Fibroblast of villous mesenchyme (primary cell): ENCODE measurements at places on chromosomes 2 and 18.

DNA sequence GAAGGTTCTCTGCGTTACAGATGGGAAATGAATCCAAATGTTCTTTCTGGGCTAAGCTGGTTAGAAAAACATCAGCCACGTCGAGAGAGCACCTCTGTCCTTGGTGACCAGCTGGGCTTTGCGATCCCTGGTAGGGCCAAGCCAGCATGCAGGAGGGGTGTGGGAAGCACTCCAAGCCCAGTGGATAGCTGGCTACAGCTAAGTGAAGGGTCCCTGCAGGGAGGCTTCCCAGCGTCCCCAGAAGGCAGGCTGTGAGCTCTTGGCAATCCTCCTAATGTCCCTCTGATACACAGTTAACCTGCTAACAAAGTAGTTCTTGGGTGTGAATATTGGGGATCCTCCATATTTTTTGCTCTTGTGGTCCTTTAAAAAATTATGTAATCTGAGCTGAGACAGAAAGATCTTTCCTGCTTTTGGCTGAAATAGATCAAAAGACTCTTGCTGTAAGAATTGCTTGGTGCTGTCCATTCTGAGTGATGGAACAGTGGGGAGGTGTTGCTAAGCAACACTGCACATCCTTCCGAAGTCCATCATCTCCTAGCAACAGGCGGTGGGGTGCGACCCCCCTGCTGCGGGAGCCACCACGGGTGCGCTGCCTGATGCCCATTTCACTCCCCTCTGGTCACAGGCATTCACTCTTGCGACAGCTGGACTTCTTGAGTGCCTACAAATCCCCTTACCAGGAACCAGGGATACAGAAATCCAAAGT is 88.5 kb upstream of the UXS1 start:
- no peak for DNase-seq

- no peak for DNase-seq
Measured at GRCh38 chr18:22191346-22191695, 21.9 kb downstream of the GATA6 start.

- DNase-seq, result no peak
Measured at GRCh38 chr2:10273215-10274175, 29.2 kb upstream of the HPCAL1 start.

GRCh38 chr2:181077128-181077709 is 96.8 kb downstream of the UBE2E3 start:
- DNase-seq, result peak; percentile 56

DNA sequence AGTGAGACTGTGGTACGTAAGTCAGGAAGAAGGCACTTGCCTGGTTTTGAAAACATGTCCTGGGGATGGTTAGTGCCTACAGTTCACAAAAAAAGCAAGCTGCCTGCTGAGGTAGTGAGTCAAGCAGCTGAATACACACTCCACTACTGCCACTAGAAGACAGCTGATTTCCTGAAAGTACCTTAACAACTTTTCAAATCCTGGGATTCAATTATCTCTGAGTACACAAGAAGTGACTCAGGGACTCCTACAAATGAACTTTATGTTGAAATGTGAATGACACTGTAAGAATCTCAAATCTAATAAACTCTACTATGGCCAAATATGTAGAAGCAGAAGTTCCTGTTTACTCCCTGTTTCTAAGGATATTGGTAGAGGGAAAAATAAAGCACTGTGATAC is 58.0 kb upstream of the ARL5A start:
- DNase-seq, result no peak

DNA sequence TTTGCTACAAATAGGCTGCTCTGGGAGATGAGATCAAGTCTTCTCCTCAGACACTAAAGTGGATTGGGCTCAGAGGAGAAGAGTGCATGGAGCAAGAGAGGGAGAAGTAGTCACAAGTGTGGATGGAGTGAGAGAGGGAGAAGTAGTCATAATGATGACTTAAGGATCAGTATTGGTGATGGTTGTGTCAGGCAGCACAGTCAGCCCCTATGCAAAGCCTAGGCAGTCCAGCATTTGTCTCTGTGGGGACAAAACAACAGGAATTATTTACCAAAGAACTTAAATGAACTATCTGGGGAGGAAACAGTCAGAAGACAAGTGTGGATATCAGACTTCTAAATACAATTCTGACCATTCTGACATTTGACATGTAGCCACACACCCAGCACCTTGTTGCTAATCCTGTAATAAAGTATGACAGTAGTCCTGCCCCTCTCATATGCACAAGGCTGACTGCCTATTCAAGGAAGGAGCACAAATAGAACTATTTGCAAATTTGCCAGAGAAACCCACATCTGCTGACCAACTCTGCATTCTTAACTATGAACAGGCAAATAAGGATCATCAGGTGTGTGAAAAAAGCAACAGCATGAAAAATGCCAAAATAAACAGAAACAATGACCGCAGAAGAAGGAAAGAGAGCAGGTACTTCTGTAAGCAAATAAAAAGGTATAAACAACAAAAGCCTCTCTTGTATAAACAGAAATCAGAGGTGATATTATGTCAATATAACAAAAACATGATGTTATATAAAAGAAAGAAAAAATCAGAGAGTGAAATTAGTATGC is 1597.9 kb upstream of the ACVR2A start:
- DNase-seq, result no peak

- DNase-seq, result no peak
Measured at GRCh38 chr2:239793836-239794235, 231.3 kb downstream of the NDUFA10 start.

GRCh38 chr2:145108959-145109710 is 589.2 kb upstream of the ZEB2 start:
- no peak for DNase-seq

- no peak for DNase-seq
Measured at GRCh38 chr2:190599546-190600220, 49.2 kb upstream of the NAB1 start.

DNA sequence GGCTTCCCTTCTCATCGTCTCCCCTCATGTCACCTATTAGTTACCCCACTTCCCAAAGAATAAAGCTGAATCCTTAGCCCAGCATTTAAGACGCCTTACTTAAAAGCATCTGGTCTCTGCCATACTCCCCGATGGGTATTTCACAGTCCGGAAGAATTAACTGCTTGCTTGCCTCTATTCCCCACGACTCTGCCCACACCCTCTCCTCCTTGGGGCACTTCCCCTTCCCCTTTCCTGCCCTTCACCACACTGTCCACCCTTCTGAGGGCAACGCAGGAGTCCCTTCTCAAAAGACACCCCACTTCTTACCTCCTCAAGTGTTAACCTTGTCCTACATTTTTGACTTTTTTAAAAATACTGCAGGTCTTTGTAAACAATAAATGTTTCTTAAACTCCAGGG is 60.1 kb upstream of the RMP24 start:
- no peak for DNase-seq

DNA sequence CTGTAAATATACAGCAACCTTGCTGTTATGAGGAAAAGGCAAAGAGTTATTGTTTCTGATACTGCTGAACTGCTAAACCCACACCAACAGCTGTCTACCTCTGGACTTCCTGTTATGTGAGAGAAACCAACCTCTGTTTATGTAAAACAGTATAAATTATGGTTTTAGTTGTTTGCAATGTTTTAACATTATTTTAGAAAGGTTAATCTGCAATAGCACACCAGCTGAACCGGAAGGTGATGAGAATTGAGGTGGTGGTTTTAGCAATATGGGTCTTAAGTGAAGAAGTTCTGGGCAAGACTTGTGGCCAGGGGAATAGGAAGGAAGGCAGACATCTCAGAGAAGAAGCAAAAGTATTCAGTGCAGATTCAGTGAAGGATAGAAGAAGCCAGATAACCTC is 237.8 kb downstream of the PLCL1 start:
- no peak for DNase-seq

DNA sequence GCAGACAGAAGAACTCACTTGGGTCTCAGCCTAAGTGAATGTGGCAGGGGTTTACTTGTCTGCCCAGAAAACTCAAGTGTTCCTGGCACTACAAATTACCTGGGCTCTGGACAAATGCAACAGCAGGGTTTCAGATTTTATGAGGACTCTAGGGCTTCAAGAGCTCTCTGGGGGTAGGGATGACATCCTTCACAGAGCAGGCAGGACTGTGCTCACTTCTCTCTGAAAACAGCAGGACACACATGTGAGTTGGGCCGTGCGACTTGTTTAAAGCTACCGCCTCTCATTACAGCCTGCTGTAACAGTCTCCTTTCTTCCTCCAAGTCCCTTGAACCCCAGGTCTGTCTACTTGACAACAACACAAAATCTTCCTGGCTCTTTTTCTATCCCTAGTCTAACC is 212.6 kb downstream of the EN1 start:
- DNase-seq, result no peak

DNA sequence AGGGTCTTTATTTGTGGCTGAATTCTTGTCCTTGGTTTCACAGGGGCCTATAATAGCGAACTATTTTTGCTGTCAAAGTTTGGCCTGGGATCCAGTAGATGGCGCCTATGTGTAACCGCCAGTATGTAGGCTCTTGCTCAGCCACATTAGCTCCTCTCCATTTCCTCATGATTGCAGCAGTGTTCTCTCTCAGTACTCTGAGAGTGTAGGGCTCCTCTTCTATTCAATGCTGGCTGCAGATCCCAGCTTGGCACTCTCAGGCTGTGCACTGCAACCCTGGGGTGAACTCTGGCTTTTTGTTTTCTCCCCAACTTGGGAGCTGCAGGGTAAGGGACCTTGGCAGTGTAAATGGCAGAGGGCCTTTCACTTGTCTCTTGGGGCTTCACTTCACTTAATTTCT is 344.6 kb upstream of the CHAC2 start:
- DNase-seq, result peak; percentile 71

GRCh38 chr2:162385536-162385935 is 41.6 kb downstream of the GCA start:
- DNase-seq, result no peak

DNA sequence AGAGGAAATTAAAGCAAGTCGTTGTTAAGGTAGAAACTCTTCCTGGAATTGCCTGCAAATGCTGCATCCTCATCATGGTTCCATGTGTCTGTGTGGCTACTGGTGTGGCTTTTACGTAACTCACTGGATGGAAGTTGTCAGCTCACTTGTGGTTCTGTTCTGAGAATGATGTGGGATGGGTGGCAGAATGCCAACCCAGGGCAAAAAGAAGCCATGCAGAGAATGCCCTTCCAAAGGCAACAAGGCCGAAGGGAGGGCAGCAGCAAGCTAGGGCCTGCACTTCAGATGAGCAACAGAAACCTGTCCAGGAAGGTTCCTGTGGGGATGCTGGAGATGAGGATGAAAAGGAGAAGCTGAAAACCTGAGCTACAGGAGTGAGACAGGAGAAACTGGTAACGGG is 10.4 kb upstream of the NAPG start:
- no peak for DNase-seq

- DNase-seq, result no peak
Measured at GRCh38 chr2:233119806-233120205, 59.7 kb downstream of the INPP5D start.

- no peak for DNase-seq
Measured at GRCh38 chr18:5998166-5998881, 103.0 kb upstream of the TMEM200C start.

- no peak for DNase-seq
Measured at GRCh38 chr2:52395912-52396311, 1364.0 kb upstream of the NRXN1 start.

GRCh38 chr2:239834143-239834542 is 191.0 kb downstream of the NDUFA10 start:
- DNase-seq, result no peak

DNA sequence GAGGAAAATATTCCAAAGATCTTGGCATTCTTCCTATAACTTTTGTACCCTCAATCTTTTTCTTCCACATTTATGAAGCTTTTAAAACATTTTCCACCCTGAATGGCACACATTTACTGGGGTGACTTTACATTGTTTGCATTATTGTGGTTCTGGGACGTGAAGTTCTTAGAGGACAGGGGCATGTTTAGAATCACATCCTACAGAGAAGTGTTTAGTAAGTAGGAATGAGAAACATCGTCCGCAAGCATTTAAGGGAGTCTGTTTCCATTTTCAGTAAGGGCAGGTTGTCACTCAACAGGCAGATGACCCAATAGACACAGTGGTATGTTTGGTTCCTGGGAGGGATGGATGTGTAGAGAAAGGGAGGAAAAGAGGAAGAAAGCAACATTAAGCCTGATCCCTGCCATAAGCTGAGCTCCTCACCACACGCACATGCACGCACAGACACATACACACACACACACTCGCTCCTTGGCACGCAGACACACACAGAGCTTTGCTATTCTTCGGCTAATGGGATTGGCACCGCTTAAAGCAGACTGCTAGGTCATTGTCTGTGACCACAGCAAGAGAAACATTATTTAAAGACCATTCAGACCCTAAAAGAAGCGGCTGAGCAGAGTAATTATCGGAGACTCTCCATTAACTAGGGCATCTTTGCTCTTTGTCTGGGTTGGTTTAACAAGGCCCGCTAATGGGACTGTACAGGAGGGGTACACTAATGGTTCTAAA is 14.2 kb upstream of the PLEKHM3 start:
- DNase-seq, result no peak
